ENCODE measurements at places on chromosomes 3 and 15. TPM values are rescaled to one million over a fixed set of nuclear protein-coding genes. Genes with fewer than 3 reads are reported as not detected.

Gene HRG
- not detected for total RNA-seq

DNA sequence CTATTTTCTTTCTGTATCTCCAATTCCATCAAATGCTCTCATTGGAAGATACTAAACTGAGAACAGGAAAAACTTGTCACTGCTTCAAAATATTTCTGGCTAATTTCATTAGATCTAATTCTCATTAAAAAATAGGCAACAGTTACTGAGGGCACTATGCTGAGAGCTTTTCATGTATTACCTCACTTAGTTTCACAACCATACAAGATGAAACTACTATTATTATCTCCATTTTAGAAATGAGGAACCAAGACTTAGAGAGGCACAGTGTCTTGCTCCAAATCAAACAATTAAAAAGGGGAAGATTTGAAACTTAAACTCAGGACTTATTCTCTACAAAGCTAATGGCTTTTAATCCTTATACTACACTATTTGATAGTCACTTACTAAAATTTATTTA lies 7.2 kb upstream of the OTOL1 start:
- no peak for DNase-seq

DNA sequence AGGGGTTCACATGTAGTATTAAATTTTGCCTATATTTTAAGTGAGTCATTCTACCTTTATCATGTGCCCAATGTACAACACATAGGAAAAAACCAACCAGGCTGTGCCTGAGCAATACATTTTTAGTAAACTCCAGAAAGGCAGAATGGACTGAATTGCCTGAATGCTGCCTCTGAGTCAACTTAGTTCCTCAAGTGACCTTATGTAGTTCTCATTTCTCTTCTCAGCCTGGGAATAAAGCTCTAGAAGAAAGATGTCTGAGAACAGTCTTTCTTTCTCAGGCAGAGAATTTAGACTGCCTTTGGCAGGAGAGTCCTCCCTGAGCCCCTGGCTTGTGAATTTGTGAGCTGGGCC lies 13.0 kb downstream of the ST3GAL6 start:
- DNase-seq = no peak

Gene SH2D7
- total RNA-seq = 7.7 TPM

DNA sequence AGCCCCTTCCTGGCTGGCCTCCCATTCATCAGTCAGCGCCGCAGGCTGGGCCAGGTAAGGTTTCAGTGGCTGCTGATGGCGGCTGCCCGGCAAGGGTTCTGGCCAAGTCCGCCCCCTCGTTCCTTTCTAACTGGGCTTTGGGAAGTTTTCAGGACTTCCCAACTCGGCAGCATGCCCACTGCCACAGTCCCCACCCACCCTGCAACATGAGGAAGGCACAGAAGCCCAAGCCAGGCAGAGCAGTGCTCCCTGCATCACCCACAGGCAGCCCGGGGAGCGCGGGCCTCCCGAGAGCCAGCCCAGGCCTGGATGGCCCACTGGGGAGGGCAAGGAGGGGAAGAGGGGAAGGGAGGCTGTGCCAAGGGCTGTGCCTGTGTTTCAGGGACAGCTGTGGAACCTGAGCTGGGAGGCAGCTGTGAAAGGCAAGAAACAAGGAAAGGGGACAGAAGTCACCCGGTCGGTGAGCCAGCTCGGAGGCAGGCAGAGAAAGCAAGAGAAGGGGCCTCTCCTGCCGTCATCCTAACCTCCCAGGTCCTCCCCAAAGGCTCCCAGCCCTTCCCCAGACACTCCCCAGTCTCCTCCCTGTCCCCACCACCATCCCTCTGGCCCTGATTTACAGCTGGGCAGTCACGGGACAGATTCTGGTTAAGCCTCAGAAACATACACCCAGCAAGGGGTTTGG lies 73.9 kb downstream of the CPN2 start:
- no peak for DNase-seq

Gene PSTPIP1
- 23.3 TPM for total RNA-seq

DNA sequence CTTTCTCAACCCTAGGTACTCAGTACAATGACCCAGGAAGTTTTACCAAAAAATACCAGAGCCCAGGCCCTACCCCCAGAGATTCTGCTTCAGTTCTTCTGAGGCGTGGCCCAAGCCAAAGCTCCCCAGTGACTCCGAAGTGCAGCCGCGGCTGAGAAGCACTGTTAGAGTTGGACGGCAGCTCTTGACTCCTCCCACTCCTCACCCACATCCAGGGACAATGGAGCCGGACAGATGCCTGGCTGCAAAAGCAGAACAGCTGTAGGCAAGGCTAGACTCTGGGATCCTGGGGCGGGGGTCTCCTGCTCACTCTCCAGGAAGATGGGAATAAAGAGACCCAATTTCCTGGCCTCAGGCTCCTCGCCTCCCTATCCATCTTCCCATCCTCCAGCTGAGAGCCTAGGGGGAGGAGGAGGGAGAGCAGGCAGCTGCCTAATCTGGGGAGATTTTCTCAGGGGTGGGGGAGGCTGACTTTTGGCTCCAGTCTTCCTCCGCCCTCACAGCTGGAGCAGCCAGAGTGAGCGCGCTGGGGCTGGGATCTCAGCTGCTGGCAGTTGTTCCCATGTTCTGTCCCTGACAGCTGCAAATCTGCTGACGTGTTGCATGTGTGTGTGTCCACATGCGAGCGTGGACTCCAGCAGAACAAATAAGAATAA lies 223.8 kb downstream of the OPA1 start:
- DNase-seq = no peak

Gene LSAMP
- 2.1 TPM for total RNA-seq
